NCI-H1417 treated with DMSO at 0.1 percent for 48 hours (cell line): ENCODE measurements at places on chromosomes 3 and 15.

GRCh38 chr3:107239703-107240102 is 137.5 kb upstream of the CCDC54 start:
- DNase-seq = no peak

DNA sequence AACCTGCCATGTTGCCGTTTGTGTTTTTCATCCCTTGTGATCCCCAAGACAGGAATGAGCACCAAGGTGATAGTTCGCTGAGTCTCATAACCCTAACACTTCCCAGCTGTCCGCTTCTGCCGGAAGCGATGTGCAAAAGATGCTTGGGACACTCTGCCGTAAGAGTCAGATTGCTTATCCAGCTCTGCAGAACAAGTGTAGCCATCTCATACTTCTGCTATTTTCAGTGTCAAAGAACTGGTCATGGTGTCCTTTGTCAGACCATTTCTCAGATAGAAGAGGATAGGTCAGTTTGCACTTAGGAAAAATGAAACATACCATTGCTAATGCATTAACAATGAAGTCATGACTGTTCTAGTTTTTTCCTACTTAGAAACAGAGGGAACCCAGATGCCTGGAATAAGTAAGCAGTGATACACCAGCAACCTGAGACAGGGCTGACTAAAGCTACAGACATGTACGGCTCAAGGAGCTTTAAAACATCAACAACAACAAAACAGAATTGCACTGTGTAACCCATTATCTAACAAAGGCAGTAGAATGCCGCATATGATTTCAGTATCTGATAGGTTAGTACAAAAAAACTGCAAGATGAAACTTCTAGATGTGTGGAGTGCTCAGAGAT is 134.0 kb upstream of the IL12A start:
- DNase-seq = no peak

- DNase-seq = no peak
Measured at GRCh38 chr3:15272426-15273196, 59.8 kb downstream of the SH3BP5 start.

- DNase-seq = no peak
Measured at GRCh38 chr3:191324936-191325335, 4.3 kb upstream of the CCDC50 start.

DNA sequence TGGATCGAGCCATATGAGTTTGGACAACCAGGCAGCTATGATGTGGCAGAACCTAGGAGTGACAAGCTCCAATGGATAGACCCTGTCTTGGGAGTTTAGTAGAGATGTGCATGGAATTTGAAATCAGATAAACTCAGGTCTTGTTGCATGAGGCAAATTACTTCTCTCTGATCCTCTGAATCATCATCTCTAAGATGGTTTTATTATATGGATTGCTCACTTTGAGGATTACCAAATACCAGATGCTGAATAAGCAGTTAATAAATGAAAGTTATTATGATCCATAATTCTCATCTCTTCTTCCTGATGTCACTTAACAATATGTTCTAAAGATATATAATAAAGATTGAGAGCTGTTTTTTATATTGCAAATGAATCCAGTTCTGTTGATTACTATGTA is 622.2 kb downstream of the NTRK3 start:
- DNase-seq = no peak

DNA sequence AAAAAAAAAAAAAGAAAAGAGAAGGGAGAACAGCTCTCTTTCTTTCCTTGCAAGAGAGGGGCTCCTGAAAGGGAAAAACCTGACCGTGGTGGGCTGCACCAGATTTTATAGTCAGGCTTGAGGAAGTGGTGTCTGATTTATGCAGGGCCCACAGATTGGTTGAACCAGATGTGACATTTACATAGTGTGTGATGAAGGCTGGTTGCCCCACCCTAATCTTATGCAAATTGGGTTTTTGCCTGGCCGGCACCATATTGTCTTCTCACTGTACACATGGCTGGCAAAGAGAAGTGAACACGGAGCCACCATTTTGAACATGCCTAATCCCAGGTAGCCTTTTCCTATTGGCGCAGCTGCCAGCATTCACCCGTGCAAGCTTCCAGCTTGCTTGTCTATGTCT is 154.4 kb downstream of the OXSM start:
- DNase-seq = no peak

- peak; percentile 28 for DNase-seq
Measured at GRCh38 chr3:172347895-172348679, 100.2 kb downstream of the GHSR start.

GRCh38 chr3:184227481-184227935 is 1.9 kb upstream of the VWA5B2 start:
- no peak for DNase-seq

DNA sequence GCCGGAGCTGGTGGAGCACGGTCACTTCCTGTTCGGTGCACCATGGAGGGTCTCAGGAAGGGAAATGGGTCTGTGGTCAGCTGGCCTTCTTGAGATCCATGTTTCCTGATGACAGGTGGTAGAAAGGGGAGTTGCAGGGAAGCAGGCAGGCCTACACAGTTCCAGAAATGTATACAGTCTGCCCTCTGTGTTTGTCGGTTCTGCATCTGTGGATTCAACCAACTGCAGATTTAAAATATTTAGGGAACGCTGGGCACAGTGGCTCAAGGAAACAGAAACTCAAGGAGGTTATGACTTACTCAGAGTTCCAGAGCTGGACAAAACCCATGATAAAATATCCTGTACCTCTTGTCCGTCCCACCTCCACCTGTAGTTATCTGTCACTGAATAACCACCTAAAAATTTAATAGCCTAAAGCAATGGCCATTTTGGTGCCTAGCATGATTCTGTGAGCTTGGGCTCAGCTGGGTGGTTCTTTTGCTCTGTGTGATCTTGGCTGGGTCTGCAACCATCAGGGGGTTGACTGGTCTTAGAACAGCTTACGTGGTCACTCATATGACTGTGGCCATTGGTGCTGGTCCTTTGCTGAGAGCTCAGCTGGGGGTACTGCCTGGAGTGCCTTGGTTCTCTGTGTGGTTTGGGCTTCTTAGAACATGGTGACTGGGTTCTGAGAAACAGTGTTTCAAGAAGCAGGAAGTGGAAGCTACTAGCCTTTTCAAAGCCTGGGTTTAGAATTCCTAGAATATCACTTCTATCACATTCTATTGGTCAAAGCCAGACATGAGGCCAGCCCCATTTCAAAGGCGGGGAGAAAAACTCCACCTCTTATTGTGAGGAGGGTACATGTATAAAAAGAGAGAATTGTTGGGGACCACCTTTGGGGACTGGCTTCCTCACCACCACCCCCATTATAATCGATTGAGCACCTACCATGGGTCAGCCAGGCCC is 239.7 kb upstream of the BHLHE40 start:
- no peak for DNase-seq

GRCh38 chr15:84034578-84035398 is 200.8 kb upstream of the GOLGA6L4 start:
- DNase-seq = no peak

GRCh38 chr3:71688121-71688520 is 37.1 kb downstream of the EIF4E3 start:
- DNase-seq = no peak

DNA sequence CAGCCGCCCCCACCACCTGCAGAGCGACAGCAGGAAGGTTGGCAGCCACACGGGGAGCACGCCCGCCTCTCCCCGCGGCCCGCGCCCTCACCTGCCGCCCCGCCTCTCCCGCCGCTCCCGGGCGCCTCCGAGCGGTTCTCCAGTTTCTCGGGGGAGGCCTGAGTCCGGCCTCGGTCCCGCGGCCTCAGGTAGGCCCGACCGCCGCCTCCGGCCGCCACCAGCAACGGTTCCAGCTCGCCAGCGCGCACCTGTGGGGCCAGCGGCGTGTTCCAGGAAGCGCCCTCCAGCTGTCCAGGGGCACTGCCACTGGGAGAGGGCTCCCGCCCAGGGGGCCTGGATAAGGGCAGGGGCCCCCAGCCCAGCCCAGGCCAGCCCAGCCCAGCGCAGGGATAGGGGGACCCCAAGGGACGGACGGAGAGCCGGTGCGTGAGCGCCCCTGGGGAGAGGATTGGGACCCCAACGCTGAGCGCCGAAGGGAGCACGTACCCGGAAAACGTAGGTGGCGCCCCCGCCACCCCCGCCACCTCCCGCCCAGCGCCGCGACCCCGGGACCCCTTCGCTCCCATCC is 2.2 kb downstream of the LTK start:
- DNase-seq = no peak

- DNase-seq = no peak
Measured at GRCh38 chr3:125119752-125120378, 64.1 kb upstream of the HEG1 start.
